ENCODE measurements at places on chromosomes 7 and 10. TPM values are rescaled to one million over a fixed set of nuclear protein-coding genes. Genes with fewer than 3 reads are reported as not detected.

ADAM12 gene
- total RNA-seq: not detected

AGAP3 gene
- total RNA-seq: 140 TPM

GRCh38 chr7:921581-922333, 32.7 kb downstream of the ADAP1 start:
- DNase-seq: no peak

DNA sequence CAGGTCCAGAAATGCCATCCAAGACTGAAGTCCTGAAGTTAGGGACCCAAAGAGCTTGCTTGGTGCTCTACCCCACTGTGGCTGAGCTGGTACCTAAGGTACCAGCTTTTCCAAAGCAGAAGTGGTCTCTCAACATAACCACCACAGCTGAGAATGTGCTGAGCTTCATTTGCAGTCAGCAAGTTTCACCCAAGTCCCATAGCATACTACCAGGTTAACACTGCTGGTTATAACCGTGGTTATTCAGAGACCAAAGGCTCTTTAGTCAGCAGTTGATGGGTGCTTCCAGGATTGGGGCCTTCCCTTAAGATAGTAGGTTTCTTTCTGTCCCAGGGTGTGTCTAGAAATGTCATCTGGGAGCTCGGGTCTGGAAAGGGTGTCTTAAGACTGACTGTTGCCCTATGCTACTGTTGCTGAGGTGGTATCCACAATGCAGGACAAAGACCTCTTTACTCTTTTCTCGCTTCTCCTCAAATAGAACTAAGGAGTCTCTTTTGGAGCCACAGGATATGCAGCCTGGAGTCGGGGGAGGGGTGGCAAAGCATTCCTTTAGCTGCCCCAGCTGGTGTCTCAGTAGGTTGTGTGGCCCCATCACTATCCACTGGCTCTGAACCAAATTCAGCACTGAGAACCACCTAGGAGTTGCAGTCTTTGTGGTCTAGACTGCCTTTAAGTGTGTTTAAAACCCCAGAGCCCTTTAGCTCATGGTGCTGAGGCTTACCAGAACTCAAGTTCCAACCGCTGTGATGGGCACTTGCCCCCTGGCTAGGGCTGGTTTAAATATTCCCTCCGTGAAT, 354.9 kb upstream of the SEMA3C start:
- DNase-seq: no peak

- no peak for DNase-seq
Measured at GRCh38 chr10:6305401-6306321, 102.9 kb downstream of the PFKFB3 start.

- DNase-seq: no peak
Measured at GRCh38 chr10:49650724-49651034, 28.8 kb upstream of the C10orf53 start.
